Tibial nerve (tissue), 4 donors: ENCODE measurements at places on chromosomes 3 and 15. TPM values are rescaled to one million over a fixed set of nuclear protein-coding genes. Genes with fewer than 3 reads are reported as not detected.

Gene GLCE
- 11.6 TPM for total RNA-seq

Gene CYP1A2
- total RNA-seq = not detected

Gene EPHB1
- total RNA-seq = 2.5 TPM

Gene TERC
- total RNA-seq = 241 TPM

GRCh38 chr3:101204246-101204645, 116.1 kb downstream of the IMPG2 start:
- DNase-seq = no peak
- no peak overlapping the region for H3K4me3 ChIP-seq
- no peaks in the 10 kb centered on the region for H3K4me1 ChIP-seq
- H3K36me3 ChIP-seq = no peaks in the 10 kb centered on the region
- no peak overlapping the region for H3K27ac ChIP-seq

Gene CHRNA7
- total RNA-seq = 1.3 TPM

DNA sequence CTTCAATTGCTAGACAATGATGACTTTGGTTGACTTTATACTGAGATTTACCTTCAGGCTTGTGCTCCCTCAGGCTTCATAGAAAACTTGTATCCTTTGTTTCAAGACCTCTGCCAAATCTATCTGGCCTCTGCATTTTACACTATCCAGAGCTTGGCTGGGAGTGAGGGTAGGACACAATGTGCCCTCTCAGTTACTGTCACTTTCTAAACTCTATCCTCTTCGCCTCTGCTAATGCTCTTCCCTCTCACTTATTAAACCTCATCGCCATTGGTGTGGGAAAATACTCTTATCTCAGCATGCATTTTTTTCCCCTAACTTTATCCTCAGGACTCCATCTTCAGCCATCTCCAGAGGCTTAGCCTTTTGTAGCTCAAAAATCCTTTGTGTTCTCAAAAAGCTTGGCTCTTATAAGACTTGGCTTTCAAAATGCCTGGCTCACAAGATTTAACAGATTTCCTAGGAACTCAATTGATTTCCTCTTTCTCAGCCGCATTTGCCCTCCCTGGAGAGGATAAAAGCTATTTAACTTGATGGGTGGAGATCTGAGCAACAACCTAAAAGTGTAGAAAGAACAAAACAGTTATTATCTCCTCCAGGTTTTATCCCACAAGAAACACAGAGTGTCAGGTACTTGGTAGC, 28.3 kb downstream of the SUCNR1 start:
- DNase-seq = no peak
- no peaks in the 10 kb centered on the region for H3K36me3 ChIP-seq
- H3K4me3 ChIP-seq = no peak overlapping the region

Gene ATP8B4
- total RNA-seq = 12.3 TPM

DNA sequence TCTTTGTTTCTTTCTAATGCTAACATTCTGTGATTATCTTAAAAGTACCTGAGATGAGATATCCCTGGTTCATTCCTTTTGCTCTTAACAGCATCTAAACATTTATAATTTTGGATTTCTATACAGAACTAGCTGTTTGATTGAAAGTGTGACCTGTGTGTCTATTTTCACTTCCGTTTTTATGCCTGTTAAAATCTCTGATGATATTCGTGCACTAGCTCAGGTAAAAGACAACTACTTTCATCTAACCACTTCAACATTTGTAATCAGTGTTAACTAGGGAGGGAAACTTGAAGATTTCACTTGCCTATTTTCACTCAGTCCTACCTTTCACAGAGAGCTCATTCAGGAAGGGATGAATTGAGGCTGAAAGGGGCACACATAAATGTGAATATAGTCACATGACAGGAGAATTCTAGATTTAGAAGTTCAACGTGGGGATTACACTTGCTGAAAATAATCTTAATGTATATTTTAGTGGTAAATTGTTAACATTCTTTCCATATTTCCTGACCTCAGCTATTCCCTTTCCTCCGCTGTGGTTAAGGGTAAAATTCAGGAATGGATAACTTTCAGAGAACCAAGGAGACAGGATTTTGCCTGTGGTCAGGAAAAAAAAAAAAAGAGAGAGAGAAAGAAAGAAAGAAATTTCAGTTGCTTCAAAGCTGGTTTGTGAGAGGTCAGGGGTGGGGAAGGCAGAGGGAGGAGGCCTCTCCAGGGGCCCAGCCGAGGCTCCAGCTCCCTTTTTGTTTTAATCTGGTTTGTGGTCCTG, 159.8 kb upstream of the TSC22D2 start:
- H3K4me1 ChIP-seq = no peaks in the 10 kb centered on the region
- H3K4me3 ChIP-seq = no peak overlapping the region
- no peak for DNase-seq

Gene OXSR1
- 35.7 TPM for total RNA-seq

DNA sequence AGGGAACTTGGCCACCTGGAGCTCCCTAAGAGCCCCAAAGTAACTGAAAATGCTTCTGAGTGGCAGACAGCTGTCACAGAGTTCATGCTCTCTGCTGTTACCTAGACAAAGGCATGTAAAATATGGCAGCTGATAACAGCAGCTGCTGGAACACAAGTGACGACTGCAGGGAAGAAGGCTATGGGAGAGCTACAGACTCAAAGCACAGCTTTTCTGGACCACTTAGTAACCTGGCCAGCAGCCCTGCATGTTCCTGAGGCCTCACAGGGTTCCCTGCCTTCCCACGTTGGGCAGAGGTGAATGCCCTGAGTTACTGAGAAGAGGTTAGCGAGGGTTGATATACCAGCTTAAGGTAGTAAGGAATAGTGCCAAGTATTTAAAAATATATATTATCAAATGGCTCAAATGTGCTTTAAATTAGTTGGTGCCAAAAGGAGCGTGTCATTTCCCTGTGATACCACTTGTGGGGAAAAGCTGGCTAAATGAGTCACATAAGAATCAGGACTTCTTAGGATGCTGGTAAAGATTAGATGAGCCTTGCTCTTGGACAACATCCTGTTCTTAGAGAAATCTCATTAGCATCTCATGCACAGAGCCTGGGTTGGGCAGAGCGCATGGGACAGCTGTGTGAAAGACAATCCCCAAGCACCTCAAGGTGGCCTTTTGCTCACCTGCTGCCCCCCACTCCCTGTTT, 76.4 kb upstream of the SCN5A start:
- no peak overlapping the region for H3K4me3 ChIP-seq
- no peak for DNase-seq
- no peaks in the 10 kb centered on the region for H3K4me1 ChIP-seq

Gene GPX1
- 359 TPM for total RNA-seq

Gene CLDN11
- total RNA-seq = 32.0 TPM

DNA sequence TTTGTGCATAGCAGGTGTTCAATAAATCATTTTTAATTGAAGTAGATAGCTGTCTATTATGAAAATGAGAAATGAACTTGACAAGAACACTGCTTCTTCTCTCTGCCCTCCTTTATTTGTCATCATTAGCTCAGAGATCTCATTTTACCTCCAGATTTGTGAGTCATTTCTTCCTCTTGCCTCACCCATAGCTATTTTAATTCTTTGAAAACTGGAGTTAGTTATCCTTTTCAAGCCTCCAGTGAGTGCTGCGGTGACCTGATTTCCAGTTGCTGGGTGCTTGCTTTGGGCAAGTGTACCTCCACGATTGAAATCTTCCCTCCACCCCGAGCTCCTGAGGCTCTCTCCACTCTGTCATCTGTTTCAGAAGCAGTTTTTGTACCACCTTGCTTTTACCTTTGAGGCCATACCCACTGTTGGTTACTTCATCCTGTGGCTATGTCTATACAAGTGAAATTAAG, 114.6 kb downstream of the NFKBIZ start:
- no peak overlapping the region for H3K27ac ChIP-seq
- DNase-seq = no peak
- H3K27me3 ChIP-seq = no peaks in the 10 kb centered on the region
- H3K4me1 ChIP-seq = no peaks in the 10 kb centered on the region
- H3K36me3 ChIP-seq = no peaks in the 10 kb centered on the region

Gene TBC1D23
- total RNA-seq = 32.2 TPM

Gene DPPA2
- total RNA-seq = not detected

- peaks cover 99% of the 10 kb centered on the region for H3K36me3 ChIP-seq
- peaks cover 2% of the 10 kb centered on the region for H3K4me1 ChIP-seq
- no peaks in the 10 kb centered on the region for H3K27me3 ChIP-seq
- DNase-seq = no peak
These were observed 50.0 kb downstream of the DHX30 start for GRCh38 chr3:47852604-47853602.

GRCh38 chr15:76160426-76161152, 100.8 kb downstream of the TMEM266 start:
- no peaks in the 10 kb centered on the region for H3K27me3 ChIP-seq
- no peak overlapping the region for H3K27ac ChIP-seq
- H3K4me1 ChIP-seq = peaks cover 12% of the 10 kb centered on the region

DNA sequence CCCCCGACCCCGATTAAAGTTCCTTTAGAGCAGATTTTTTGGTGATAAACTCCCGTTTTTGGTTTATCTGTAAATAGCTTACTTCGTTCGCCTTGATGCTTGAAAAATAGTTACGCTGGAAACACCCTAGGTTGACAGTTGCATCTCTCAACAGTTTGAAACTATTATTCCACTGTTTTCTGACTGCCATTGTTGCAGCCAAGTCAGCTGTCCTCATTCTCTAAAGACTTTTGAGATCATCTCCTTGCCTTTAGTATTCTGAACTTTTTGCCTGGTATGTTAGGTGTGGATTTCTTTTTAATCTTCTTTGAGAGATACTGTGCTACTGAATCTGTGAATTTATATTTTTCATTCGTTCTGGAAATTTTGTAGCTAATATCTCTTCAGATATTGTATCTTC, 122.7 kb upstream of the NSMCE3 start:
- H3K36me3 ChIP-seq = no peaks in the 10 kb centered on the region
- no peaks in the 10 kb centered on the region for H3K27me3 ChIP-seq
- DNase-seq = no peak
- no peak overlapping the region for H3K27ac ChIP-seq

Gene CEP19
- 4.0 TPM for total RNA-seq

Gene ARPP19
- 116 TPM for total RNA-seq

GRCh38 chr3:158696618-158697017, 24.2 kb upstream of the LXN start:
- peaks cover 9% of the 10 kb centered on the region for H3K4me1 ChIP-seq
- H3K27me3 ChIP-seq = no peaks in the 10 kb centered on the region
- no peak for DNase-seq
- no peak overlapping the region for H3K27ac ChIP-seq
- H3K36me3 ChIP-seq = no peaks in the 10 kb centered on the region

DNA sequence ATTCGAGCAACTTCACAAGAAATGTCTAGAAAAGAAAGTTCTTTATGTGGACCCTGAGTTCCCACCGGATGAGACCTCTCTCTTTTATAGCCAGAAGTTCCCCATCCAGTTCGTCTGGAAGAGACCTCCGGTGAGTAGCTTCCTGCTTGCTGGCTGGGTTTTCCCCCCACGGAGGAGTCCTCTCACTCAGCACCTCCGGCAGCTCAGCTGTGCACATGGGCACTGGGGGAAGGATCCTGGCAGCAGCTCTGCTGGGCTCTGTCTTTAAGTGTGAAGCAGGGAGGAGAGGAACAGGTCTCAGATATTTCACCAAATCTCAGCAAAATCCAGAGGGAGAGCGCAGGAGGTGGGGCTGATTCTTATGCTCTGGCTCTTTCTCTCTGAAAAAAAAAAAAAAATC, 684 bp downstream of the CAPN3 start:
- H3K4me1 ChIP-seq = no peaks in the 10 kb centered on the region
- no peak overlapping the region for H3K4me3 ChIP-seq

Gene UBA5
- total RNA-seq = 39.6 TPM

Gene WNT7A
- total RNA-seq = 0.21 TPM

- no peak for DNase-seq
- no peak overlapping the region for H3K4me3 ChIP-seq
- no peaks in the 10 kb centered on the region for H3K36me3 ChIP-seq
These were observed 56.2 kb downstream of the FAM43A start for GRCh38 chr3:194741916-194742315.

- H3K27me3 ChIP-seq = no peaks in the 10 kb centered on the region
- H3K4me3 ChIP-seq = no peak overlapping the region
- no peaks in the 10 kb centered on the region for H3K36me3 ChIP-seq
- no peak for DNase-seq
These were observed 64.2 kb downstream of the LIPC start for GRCh38 chr15:58495891-58496408.

Gene MORC1
- total RNA-seq = not detected

Gene SHF
- 19.7 TPM for total RNA-seq

DNA sequence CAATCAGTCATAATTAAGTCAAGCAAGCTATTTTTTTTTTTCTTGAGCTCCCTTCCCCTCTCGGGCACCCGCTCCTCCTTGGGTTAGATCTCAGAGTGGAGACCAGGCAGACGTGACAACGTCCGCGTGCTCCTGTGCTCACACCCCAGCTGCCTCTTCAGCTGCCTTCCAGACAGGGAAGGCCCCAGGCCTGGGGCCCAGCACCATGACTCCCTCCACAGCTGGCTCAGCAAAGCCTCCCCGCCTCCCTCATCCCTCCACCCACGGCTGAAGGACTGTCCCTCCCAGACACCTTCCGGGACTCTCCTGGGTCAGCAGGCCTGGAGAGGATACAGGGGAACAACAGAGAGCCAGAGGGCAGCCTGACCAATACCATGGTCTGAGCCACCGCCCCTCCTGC, 87.9 kb upstream of the LINGO1 start:
- no peaks in the 10 kb centered on the region for H3K4me1 ChIP-seq
- no peak overlapping the region for H3K27ac ChIP-seq
- no peak overlapping the region for H3K4me3 ChIP-seq
- no peaks in the 10 kb centered on the region for H3K36me3 ChIP-seq

Gene KLHL6
- total RNA-seq = 3.1 TPM

Gene SPATA12
- total RNA-seq = not detected

DNA sequence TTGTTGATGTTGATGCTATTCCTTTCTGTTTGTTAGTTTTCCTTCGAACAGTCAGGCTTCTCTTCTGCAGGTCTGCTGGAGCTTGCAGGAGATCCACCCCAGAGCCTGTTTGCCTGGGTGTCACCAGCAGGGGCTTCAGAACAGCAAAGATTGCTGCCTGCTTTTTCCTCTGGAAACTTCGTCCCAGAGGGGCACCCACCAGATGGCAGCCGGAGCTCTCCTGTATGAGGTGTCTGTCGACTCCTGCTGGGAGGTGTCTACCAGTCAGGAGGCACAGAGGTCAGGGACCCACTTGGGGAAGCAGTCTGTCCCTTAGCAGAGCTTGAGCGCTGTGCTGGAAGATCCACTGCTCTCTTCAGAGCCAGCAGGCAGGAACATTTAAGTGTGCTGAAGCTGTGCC, 303.2 kb downstream of the ZIC1 start:
- H3K36me3 ChIP-seq = no peaks in the 10 kb centered on the region
- no peak for DNase-seq
- H3K27ac ChIP-seq = no peak overlapping the region
- no peak overlapping the region for H3K4me3 ChIP-seq

Gene P2RY1
- 8.4 TPM for total RNA-seq

Gene SLC15A2
- 2.6 TPM for total RNA-seq

GRCh38 chr3:183354325-183354831, 74.0 kb downstream of the MCF2L2 start:
- no peaks in the 10 kb centered on the region for H3K36me3 ChIP-seq
- no peak overlapping the region for H3K27ac ChIP-seq
- H3K4me1 ChIP-seq = no peaks in the 10 kb centered on the region
- no peaks in the 10 kb centered on the region for H3K27me3 ChIP-seq
- no peak for DNase-seq
- H3K4me3 ChIP-seq = no peak overlapping the region

GRCh38 chr3:141411251-141411771, 43.0 kb downstream of the ZBTB38 start:
- peaks cover 39% of the 10 kb centered on the region for H3K4me1 ChIP-seq
- DNase-seq = no peak
- H3K27ac ChIP-seq = peak overlapping the region; percentile 84
- no peak overlapping the region for H3K4me3 ChIP-seq
- H3K27me3 ChIP-seq = no peaks in the 10 kb centered on the region
- no peaks in the 10 kb centered on the region for H3K36me3 ChIP-seq

Gene USP50
- total RNA-seq = 1.5 TPM

Gene ZNF620
- total RNA-seq = 3.3 TPM

- no peak overlapping the region for H3K27ac ChIP-seq
- H3K36me3 ChIP-seq = no peaks in the 10 kb centered on the region
- no peaks in the 10 kb centered on the region for H3K27me3 ChIP-seq
- H3K4me1 ChIP-seq = no peaks in the 10 kb centered on the region
- no peak for DNase-seq
These were observed 388.3 kb downstream of the FEZF2 start for GRCh38 chr3:61985020-61985419.
